ENCODE measurements at places on chromosomes 1 and 21. TPM values are rescaled to one million over a fixed set of nuclear protein-coding genes. Genes with fewer than 3 reads are reported as not detected.
A peak's percentile ranks its signal among the peaks of the same experiment; 100 is the strongest.

GRCh38 chr1:229409616-229410369, 24.1 kb downstream of the ACTA1 start:
- H3K27ac ChIP-seq: peak overlapping the region; percentile 92
- peaks cover 28% of the 10 kb centered on the region for H3K27me3 ChIP-seq
- no peaks in the 10 kb centered on the region for H3K36me3 ChIP-seq

DNA sequence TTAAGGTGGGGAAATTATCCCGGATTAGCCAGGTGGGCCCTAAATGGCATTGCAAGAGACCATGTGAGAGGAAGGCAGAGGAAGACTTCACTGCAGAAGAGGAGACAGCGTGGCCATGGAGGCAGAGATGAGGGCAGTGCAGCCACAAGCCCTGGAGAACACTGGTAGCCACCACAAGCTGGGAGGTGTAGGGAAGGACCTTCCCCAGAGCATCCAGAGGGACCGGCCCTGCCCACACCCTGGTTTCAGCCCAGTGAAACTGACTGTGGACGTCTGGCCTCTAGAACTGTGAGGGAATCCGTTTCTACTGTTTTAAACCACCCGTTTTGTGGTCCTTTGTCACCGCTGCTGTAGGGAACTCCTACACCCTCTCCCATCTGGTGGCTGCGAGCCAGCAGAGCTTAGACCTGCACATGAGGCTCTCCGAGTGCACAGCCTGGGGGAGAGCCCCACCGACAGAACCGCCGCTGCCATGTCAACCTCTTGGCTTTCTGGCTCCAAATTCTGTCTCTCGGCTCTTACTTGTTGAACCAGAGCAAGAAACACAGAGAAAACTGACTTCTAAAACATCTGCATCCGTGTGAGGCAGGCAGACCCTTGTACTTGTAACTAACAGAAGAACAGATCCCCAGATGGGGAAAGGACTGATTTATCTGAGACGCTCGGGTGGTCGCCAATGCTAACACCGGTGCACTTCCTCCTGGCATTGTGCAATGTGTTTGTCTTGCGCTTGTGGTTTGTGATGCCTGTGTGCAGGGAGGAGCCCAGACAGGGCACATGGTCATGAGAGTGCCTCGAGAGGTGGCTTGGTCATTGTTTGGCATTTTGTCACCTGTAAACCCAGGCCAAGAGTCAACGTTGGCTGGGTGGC, 90.8 kb upstream of the TMPRSS2 start:
- H3K27ac ChIP-seq: no peak overlapping the region
- H3K4me3 ChIP-seq: no peak overlapping the region
- no peaks in the 10 kb centered on the region for H3K27me3 ChIP-seq
- H3K36me3 ChIP-seq: no peaks in the 10 kb centered on the region

DNA sequence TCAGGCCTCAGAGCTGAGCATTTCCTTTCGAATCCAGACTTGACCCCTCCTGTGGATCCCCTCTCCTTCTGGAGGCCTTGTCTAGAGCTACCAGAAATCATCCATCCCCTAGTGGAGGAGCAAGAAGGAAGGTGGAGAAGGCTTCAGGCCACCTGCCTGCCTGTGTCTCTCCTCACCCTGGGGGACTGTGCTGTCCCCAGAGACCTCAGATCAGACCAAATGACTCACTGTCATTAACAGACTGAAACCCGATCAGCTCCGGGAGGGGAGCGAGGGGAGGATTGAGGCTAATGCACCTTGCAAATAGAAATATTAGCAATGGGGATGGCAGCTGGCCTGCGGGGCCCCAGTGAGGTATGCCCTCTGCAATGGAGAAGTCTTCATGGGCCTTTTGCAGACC, 2.1 kb downstream of the MYBPH start:
- H3K27me3 ChIP-seq: no peaks in the 10 kb centered on the region
- peaks cover 15% of the 10 kb centered on the region for H3K4me1 ChIP-seq
- H3K4me3 ChIP-seq: no peak overlapping the region
- no peaks in the 10 kb centered on the region for H3K36me3 ChIP-seq
- DNase-seq: no peak

- H3K27ac ChIP-seq: no peak within 1 kb of the TSS
- H3K27me3 ChIP-seq: peaks cover 48% of the 10 kb centered on the region
- no peaks in the 10 kb centered on the region for H3K36me3 ChIP-seq
- H3K4me3 ChIP-seq: peak within 1 kb of the TSS; percentile 71
- H3K4me1 ChIP-seq: no peaks in the 10 kb centered on the region
- peak; percentile 86 for DNase-seq
Measured at GRCh38 chr1:236685917-236686814, at the start of gene ACTN2. Gene ACTN2, plus strand, starts transcription at chr1:236686499. Its CDS starts 175 bp downstream, at chr1:236686674.

- DNase-seq: no peak
- H3K4me3 ChIP-seq: no peak overlapping the region
- H3K36me3 ChIP-seq: no peaks in the 10 kb centered on the region
- no peaks in the 10 kb centered on the region for H3K27me3 ChIP-seq
- H3K4me1 ChIP-seq: no peaks in the 10 kb centered on the region
Measured at GRCh38 chr1:173554089-173554488, 48.8 kb downstream of the SLC9C2 start.

GRCh38 chr1:34520111-34520510, 234.7 kb upstream of the GJB5 start:
- no peaks in the 10 kb centered on the region for H3K36me3 ChIP-seq
- no peak overlapping the region for H3K4me3 ChIP-seq
- H3K4me1 ChIP-seq: no peaks in the 10 kb centered on the region
- H3K27me3 ChIP-seq: peaks cover 41% of the 10 kb centered on the region
- no peak for DNase-seq

DNA sequence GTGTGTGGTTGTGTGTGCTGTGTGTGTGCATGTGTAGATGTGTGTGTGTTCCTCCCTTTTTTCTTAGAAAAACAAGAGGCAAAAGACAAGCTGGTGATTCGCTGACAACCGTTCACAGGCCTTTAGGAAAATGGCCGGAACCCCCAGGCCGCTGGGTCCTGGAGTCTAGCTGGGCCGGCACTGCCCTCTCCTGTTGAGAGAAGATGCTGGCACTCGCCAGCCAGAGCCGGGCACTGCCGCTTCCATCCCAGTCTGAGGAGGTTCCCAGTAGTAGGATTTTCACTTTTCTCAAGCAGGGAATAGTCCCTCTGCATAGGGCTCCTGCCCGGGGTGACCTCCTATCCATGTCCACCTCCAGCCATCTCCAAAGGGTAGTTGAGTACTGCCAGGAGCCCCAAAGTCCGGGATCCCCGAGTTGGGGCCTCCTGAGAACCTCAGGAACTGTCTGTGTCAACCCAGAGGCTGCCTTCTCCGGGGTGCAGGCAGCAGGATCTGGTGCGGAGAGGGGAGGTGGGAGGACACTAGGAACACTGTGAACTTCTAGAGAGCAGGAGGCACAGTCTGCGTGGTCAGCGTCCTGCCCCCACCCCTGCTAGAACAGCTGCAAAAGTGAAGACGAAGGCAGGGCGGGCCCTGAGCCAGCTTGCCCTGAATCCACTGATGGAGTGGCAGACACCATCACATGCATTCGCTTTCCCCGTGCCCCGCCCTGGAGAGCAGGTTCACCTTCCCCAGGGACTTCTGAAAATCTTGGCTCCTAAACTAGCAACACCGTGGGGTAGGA, 44.1 kb upstream of the ARHGEF16 start:
- no peaks in the 10 kb centered on the region for H3K27me3 ChIP-seq
- DNase-seq: peak; percentile 66
- no peaks in the 10 kb centered on the region for H3K4me1 ChIP-seq
- no peak overlapping the region for H3K27ac ChIP-seq

DNA sequence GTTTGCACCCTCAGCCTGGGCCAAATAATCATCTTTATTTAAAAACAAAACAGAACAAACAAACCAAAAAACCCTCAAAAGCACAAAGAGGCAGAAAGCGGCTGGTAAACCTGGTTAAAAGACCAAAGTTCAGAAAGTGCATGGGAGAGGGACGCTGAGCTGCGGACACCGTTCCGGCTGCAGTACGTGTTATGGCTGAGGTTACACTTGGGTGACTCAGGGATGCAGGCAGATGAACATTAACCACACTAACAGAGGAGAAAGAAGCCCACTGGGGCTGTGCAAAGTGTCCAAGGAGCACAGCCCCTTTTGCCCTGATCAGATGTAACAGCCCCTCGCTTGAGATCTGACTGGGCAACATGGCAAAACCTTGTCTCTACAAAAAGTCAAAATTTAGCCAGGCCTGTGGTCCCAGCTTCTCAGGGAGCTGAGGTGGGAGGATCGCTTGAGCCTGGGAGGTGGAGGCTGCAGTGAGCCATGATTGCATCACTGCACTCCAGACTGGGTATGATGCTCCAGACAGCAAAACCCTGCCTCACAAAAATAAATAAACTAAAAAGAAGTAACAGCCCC, 28.3 kb downstream of the GPR157 start:
- H3K27ac ChIP-seq: no peak overlapping the region
- DNase-seq: no peak
- no peaks in the 10 kb centered on the region for H3K4me1 ChIP-seq
- no peak overlapping the region for H3K4me3 ChIP-seq
- H3K36me3 ChIP-seq: no peaks in the 10 kb centered on the region

GRCh38 chr1:33249422-33249821, 6.9 kb upstream of the ZNF362 start:
- no peak overlapping the region for H3K4me3 ChIP-seq
- DNase-seq: no peak
- no peak overlapping the region for H3K27ac ChIP-seq
- H3K4me1 ChIP-seq: peaks cover 26% of the 10 kb centered on the region

DNA sequence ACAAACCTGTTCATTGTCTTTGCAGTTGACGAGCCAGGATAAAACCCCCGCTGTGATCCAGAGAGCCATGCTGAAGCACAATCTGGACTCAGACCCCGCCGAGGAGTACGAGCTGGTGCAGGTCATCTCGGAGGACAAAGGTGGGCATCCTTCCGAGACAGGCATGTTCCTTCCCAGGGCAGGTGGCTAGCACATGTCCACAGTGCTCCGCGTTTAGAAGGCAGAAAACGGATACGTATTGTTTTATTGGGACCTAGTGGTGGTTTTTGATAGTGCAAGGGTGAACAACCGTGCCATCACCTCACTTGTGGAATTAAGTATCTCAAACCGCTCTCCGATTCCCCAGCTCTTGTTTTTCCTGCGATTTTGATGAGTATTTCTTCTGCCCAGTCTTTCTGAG, 115.3 kb downstream of the COLGALT2 start:
- H3K27ac ChIP-seq: no peak overlapping the region
- H3K27me3 ChIP-seq: no peaks in the 10 kb centered on the region
- H3K4me3 ChIP-seq: no peak overlapping the region
- no peaks in the 10 kb centered on the region for H3K4me1 ChIP-seq
- H3K36me3 ChIP-seq: no peaks in the 10 kb centered on the region
- no peak for DNase-seq

DNA sequence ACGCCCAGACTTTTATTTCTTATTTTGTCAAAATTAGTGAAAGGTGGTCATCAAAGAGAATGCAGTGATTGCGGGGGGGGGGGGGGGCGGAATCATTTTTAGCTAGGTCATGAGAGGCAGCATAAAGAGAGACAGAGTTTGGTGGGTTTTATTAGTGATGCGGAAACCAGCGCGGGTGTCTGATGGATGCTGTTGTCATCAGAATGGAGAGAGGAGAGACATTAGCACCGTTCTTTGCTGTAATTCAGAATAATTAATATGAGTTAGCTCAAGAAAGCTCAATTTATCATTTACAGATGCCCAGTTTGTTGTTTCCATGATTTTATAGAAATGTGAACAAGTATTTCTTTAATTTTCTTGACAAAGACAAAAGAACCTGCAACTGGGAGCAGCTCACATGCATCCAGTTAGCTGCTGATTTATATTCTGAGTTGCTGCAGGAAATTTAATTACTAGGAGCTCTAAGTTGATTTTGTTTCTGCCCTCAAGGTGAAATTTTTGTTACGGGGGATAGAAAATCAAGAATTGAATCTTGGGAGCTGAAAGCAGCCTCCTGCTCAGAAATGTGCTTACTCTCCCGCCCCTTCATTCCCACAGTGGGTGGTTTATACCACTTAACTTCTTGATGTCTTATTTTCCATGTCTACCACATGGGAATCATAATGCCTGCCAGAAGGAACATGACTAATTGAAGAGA, 133.4 kb upstream of the MAP1LC3C start:
- no peak overlapping the region for H3K27ac ChIP-seq
- H3K27me3 ChIP-seq: no peaks in the 10 kb centered on the region
- DNase-seq: no peak
- H3K36me3 ChIP-seq: no peaks in the 10 kb centered on the region
- H3K4me3 ChIP-seq: no peak overlapping the region
- H3K4me1 ChIP-seq: no peaks in the 10 kb centered on the region

DNA sequence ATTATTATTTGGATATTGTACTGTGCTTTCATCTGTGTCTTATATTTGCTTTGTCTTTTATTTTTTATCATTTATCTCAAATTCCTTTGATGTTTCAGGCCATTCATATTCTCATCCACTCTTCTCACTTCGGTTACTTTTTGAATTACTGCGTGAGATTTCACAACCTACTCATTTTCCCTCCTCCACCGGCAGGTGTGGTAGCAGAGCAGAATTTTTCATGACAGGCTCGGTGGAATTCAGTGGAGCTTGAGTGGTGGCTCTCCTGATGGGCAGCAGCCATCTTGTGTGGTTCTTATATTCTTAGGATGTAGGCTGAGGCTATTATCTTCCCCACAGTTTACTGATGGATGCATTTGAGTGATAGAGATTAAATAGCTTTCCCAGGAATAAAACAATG, 92.3 kb upstream of the IVNS1ABP start:
- no peak overlapping the region for H3K4me3 ChIP-seq
- H3K4me1 ChIP-seq: no peaks in the 10 kb centered on the region
- no peak overlapping the region for H3K27ac ChIP-seq
- no peaks in the 10 kb centered on the region for H3K27me3 ChIP-seq
- no peaks in the 10 kb centered on the region for H3K36me3 ChIP-seq

- no peaks in the 10 kb centered on the region for H3K36me3 ChIP-seq
- no peak overlapping the region for H3K4me3 ChIP-seq
- H3K4me1 ChIP-seq: no peaks in the 10 kb centered on the region
- no peak overlapping the region for H3K27ac ChIP-seq
- H3K27me3 ChIP-seq: no peaks in the 10 kb centered on the region
- no peak for DNase-seq
Measured at GRCh38 chr1:175206687-175207086, 14.1 kb upstream of the KIAA0040 start.

- H3K4me1 ChIP-seq: no peaks in the 10 kb centered on the region
- no peaks in the 10 kb centered on the region for H3K36me3 ChIP-seq
- H3K27ac ChIP-seq: no peak overlapping the region
- H3K27me3 ChIP-seq: no peaks in the 10 kb centered on the region
- H3K4me3 ChIP-seq: no peak overlapping the region
Measured at GRCh38 chr1:205512059-205513045, 7.9 kb downstream of the CDK18 start.

SLC22A15 gene
- 8.3 TPM for total RNA-seq
